Progenitor cell of endocrine pancreas (in vitro differentiated cells): ENCODE measurements at places on chromosomes 6 and 20. TPM values are rescaled to one million over a fixed set of nuclear protein-coding genes. Genes with fewer than 3 reads are reported as not detected.

The SLC17A3 gene
- 0.34 and 0.58 TPM in 2 replicates for total RNA-seq

The GNAS-AS1 gene
- total RNA-seq = 4.3 and 4.4 TPM in 2 replicates

The ETV7 gene
- total RNA-seq = not detected in 2 replicates

The BCAS1 gene
- total RNA-seq = 0.81 and 1.00 TPM in 2 replicates

The TRIM10 gene
- not detected in 2 replicates for total RNA-seq

The RIMS4 gene
- 6.3 and 8.2 TPM in 2 replicates for total RNA-seq

The ZBP1 gene
- not detected in 2 replicates for total RNA-seq

The PRSS35 gene
- 8.5 and 9.9 TPM in 2 replicates for total RNA-seq

The CST5 gene
- not detected in 2 replicates for total RNA-seq

The C2 gene
- total RNA-seq = 0.47 and 0.65 TPM in 2 replicates

The IMPG1 gene
- not detected in 2 replicates for total RNA-seq

The B3GAT2 gene
- 1.1 and 1.8 TPM in 2 replicates for total RNA-seq

The SIGLEC1 gene
- total RNA-seq = not detected in 2 replicates

The CST1 gene
- 1.5 and 1.6 TPM in 2 replicates for total RNA-seq

The NMBR gene
- total RNA-seq = 0.74 TPM in 1 of 2 replicates, not detected in the other

The BPIFB1 gene
- total RNA-seq = not detected in 2 replicates

The GRIK2 gene
- 6.3 and 7.6 TPM in 2 replicates for total RNA-seq

The PLCB1 gene
- 16.2 and 18.0 TPM in 2 replicates for total RNA-seq

The TULP4 gene
- 171 and 174 TPM in 2 replicates for total RNA-seq

The WFDC5 gene
- total RNA-seq = not detected in 2 replicates

The MAK gene
- 1.3 TPM in 2 replicates for total RNA-seq

The ARG1 gene
- total RNA-seq = not detected in 2 replicates

The RSPO3 gene
- total RNA-seq = 0.36 and 0.43 TPM in 2 replicates

The RFX6 gene
- total RNA-seq = 28.7 and 34.2 TPM in 2 replicates

The BPIFA2 gene
- total RNA-seq = not detected in 2 replicates

The HMGCLL1 gene
- total RNA-seq = 0.96 and 1.8 TPM in 2 replicates

The TMX4 gene
- total RNA-seq = 17.8 and 20.3 TPM in 2 replicates

The HINT3 gene
- total RNA-seq = 20.7 and 20.9 TPM in 2 replicates

The HS3ST5 gene
- total RNA-seq = 0.31 and 0.95 TPM in 2 replicates

The SLC12A5 gene
- total RNA-seq = 8.5 and 8.8 TPM in 2 replicates

The MCHR2 gene
- not detected in 2 replicates for total RNA-seq

The CCDC167 gene
- 44.1 and 44.9 TPM in 2 replicates for total RNA-seq

The CDSN gene
- not detected in 2 replicates for total RNA-seq

The ZC2HC1B gene
- total RNA-seq = not detected in 2 replicates

The ZNF335 gene
- 27.4 and 28.5 TPM in 2 replicates for total RNA-seq

The FAM184A gene
- total RNA-seq = 20.9 and 23.0 TPM in 2 replicates

The OOEP gene
- not detected in 2 replicates for total RNA-seq

The SLC22A3 gene
- 1.7 and 2.3 TPM in 2 replicates for total RNA-seq

The NKX2-2 gene
- 15.5 and 16.1 TPM in 2 replicates for total RNA-seq

The ANGPT4 gene
- not detected in 2 replicates for total RNA-seq

The PGBD1 gene
- total RNA-seq = 11.4 and 11.7 TPM in 2 replicates

The GRM4 gene
- total RNA-seq = 0.38 and 0.44 TPM in 2 replicates

The SERINC3 gene
- total RNA-seq = 36.8 and 41.5 TPM in 2 replicates

The CTSZ gene
- 61.4 and 65.6 TPM in 2 replicates for total RNA-seq

The TRIM15 gene
- not detected in 2 replicates for total RNA-seq
